PC-3 (cell line): ENCODE measurements at places on chromosomes 11 and 22. TPM values are rescaled to one million over a fixed set of nuclear protein-coding genes. Genes with fewer than 3 reads are reported as not detected.

DNA sequence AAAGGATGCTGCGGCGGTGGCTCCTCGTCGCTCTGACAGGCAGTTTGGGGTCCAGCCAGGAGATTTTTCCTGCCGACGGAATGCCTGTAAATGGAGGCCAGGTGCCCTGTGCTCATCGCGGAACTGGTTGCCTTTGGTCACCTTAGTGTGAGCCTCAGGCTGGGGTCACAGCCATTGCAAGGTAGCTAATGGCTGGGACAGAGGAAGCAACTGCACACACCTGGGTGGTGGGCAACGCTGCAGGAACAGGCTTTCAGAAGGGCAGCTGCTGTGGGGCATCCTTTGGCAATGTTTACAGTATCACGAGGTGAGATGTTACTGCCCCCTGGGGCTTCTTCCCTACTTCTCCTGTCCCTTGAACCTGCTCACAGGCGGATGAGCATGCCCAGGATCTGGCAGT is 205.5 kb downstream of the GRIK4 start:
- no peaks in the 10 kb centered on the region for H3K36me3 ChIP-seq
- no peak for DNase-seq
- H3K27ac ChIP-seq = no peak overlapping the region

- peaks cover 22% of the 10 kb centered on the region for H3K4me1 ChIP-seq
- H3K36me3 ChIP-seq = no peaks in the 10 kb centered on the region
- no peak overlapping the region for H3K27ac ChIP-seq
- no peak for DNase-seq
Measured at GRCh38 chr11:96254087-96254486, 88.9 kb downstream of the MAML2 start.

DNA sequence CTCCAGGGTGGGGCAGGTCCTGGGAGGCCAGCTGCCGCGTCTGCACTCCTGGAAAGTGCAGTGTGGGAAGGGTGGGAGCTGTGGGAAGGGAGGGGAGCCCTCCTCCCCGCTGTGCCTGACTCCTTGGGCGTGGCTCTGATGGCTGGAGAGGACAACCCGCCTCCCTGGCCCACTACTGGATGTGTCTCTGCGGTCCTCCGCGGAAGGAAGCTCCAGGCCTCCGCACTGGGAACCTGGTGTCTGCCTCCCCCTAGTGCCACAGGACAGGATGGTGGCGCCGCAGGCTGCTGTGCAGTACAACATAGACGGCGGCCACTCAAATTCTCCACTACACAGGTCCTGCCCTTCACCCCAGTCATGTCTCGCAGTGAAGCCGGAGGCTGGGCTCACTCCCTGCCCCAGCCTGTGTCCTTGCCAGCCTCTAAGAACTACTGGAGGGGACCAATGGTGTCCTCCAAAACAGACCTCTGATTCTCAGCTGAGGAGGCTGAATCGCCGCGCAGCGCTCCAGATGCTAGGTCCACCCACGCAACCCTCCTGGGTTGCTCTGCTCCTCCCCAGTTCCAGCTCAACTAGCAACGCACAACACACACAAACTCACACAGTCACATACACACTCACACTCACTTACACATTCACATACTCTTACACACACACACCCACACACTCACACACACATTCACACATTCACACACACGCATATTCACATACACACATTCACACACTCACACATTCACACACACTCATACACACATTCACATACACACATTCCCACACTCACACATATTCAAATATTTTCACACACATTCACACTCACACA is 12.4 kb upstream of the DSCAML1 start:
- no peaks in the 10 kb centered on the region for H3K4me1 ChIP-seq
- peaks cover 40% of the 10 kb centered on the region for H3K27me3 ChIP-seq
- no peak overlapping the region for H3K4me3 ChIP-seq

- peaks cover 33% of the 10 kb centered on the region for H3K36me3 ChIP-seq
- DNase-seq = peak; percentile 60
- no peaks in the 10 kb centered on the region for H3K27me3 ChIP-seq
- no peak overlapping the region for H3K4me3 ChIP-seq
- no peak overlapping the region for H3K27ac ChIP-seq
Measured at GRCh38 chr22:29635734-29636357, 32.4 kb downstream of the NF2 start.

GRCh38 chr22:19723232-19723982 is at the start of gene GP1BB:
GP1BB (plus strand) TSS chr22:19723539; CDS start chr22:19723570, 31 bp downstream.
- H3K4me1 ChIP-seq = no peaks in the 10 kb centered on the region
- H3K36me3 ChIP-seq = no peaks in the 10 kb centered on the region
- H3K27ac ChIP-seq = no peak within 1 kb of the TSS

DNA sequence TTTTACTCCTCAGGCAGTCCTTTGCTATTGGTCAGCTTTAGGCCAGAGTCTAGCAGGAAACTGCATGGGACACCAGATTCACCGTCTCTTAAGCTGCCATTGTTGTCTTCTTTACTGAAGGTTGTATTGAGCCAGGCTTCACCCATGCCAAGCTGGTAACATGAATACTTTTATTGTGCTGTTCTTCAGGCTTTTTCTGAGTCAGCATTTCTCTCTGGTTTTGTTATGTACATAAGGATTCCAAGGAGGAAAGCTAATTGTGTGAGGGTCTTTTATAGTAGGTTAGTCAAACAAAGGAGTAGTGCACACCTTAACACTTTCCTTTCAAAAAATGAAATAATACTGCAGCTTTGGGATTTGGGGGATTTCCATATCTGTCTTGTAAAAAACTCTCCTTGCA is 252.8 kb downstream of the JRKL start:
- H3K36me3 ChIP-seq = no peaks in the 10 kb centered on the region
- peaks cover 35% of the 10 kb centered on the region for H3K27me3 ChIP-seq
- no peaks in the 10 kb centered on the region for H3K4me1 ChIP-seq
- peak; percentile 14 for DNase-seq
- H3K27ac ChIP-seq = no peak overlapping the region
- no peak overlapping the region for H3K4me3 ChIP-seq

- H3K4me3 ChIP-seq = no peak overlapping the region
- no peak for DNase-seq
- H3K27me3 ChIP-seq = 0 out of 2 replicates have a peak, but pooled peaks cover under 1% of the 10 kb centered on the region
- no peaks in the 10 kb centered on the region for H3K36me3 ChIP-seq
Measured at GRCh38 chr11:57378186-57378585, 2.8 kb downstream of the PRG3 start.

DNA sequence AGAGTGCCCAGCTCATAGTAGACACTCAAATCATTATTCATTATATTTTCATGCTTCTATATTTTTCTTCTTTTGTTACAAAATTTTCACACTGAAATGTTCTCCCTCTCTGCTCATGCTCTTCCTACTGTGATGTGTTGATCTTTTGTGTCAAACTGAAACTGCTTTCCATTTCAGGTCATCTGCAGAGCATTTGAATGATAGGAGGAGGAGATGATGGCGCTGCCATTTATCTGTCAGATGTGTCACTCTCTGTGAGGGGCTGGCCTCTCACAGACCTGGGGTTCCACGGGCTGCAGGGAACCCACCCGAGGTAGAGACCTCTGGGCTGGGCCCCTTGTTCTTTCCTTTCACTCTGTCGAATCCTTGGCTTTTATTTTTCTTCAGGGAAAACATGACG is 41.1 kb downstream of the OR10A6 start:
- no peak for DNase-seq
- no peak overlapping the region for H3K27ac ChIP-seq
- H3K27me3 ChIP-seq = no peaks in the 10 kb centered on the region
- H3K36me3 ChIP-seq = no peaks in the 10 kb centered on the region
- H3K4me3 ChIP-seq = no peak overlapping the region
- peaks cover 21% of the 10 kb centered on the region for H3K4me1 ChIP-seq

DNA sequence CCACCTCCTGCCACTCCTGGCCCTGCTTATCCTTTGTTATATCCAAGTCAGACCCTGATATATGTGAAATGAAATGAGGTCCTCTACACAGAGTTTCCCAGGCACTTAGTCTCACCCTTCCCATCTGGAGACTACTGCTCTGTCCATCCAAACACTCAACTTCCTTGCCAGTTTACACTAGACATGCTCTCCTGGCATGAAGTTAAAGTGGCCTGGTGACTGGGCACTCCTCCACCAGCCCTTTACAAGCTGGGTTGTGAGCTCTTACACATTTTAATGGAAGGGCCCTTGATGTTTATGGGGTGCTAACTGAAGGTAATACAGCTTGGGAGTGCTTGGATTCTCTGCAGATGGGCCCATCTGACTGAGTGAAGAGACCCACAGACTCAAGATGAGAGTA is 216.1 kb upstream of the NARS2 start:
- no peak overlapping the region for H3K27ac ChIP-seq
- no peaks in the 10 kb centered on the region for H3K27me3 ChIP-seq
- no peak for DNase-seq
- no peak overlapping the region for H3K4me3 ChIP-seq
- no peaks in the 10 kb centered on the region for H3K36me3 ChIP-seq

GRCh38 chr11:26599425-26599824 is 27.4 kb upstream of the MUC15 start:
- no peaks in the 10 kb centered on the region for H3K4me1 ChIP-seq
- H3K27ac ChIP-seq = no peak overlapping the region
- H3K27me3 ChIP-seq = 0 out of 2 replicates have a peak, but pooled peaks cover 5% of the 10 kb centered on the region
- no peaks in the 10 kb centered on the region for H3K36me3 ChIP-seq
- H3K4me3 ChIP-seq = no peak overlapping the region
- no peak for DNase-seq

DNA sequence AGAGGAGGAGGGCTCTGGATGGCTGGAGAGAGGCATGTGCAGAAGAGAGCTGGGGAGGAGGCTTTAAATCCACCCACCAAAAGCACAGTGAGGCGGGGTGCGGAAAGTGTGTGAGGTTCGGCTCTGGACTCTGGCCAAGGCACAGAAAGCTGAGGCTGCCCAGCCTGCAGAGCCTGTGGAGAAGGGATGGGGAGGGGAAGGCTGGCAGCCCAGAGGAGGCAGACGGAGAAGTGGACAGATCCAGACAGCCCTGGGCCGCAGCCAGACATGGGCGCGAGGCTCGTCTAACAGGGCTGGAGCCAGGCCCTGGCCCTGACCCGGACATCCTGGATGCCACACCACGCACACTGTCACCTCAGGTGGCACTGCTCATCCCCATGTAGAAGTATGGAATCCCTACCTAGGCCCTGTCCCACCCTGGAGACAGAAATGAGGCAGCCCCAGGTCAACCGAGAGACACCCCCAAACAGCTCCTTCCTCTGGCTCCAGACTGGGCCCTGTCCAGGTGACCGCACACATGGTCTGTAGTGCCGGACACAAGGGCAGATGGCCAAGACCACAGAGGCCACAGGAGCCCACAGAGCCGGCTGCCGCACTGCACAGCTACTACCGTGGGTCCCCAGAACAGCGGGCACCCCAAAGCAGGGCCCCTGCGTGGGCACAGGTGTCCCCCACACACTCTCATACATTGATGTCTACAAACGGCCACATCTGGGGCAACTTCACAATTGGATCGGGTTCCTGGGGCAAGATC is 16.6 kb upstream of the MOB2 start:
- no peak overlapping the region for H3K4me3 ChIP-seq
- H3K4me1 ChIP-seq = no peaks in the 10 kb centered on the region
- H3K27me3 ChIP-seq = no peaks in the 10 kb centered on the region
- no peaks in the 10 kb centered on the region for H3K36me3 ChIP-seq
- no peak for DNase-seq
- H3K27ac ChIP-seq = no peak overlapping the region

The ASRGL1 gene
- 26.6 and 49.8 TPM in 2 replicates for total RNA-seq

The SYT12 gene
- 4.8 and 5.1 TPM in 2 replicates for total RNA-seq

The POLR2F gene
- total RNA-seq = 177 and 238 TPM in 2 replicates
